ENCODE measurements at places on chromosomes 5 and 9.

GRCh38 chr9:113219186-113219936 is 1.7 kb downstream of the FKBP15 start:
- DNase-seq = no peak

DNA sequence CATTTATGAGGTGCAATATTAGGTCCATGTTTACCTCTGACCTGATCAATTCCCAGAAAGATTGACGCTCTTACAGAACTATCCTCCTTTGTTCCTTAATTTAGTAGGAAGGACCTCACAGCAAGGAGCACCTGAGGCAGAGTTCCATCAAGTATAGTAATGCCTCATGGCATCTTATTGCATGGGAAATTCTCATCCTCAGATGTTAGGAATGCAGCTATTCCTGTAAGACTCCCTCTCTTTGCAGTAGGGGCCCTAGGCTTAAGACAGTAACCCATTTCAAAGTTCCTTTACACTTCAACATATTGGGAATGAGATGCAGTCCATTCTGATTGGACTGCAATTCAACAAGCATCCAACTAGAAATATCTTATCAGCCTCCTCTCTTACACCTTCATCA is 69.8 kb downstream of the SLCO4C1 start:
- no peak for DNase-seq

GRCh38 chr5:77958642-77959330 is 182.6 kb upstream of the TBCA start:
- no peak for DNase-seq

GRCh38 chr5:44568519-44568918 is 179.3 kb upstream of the FGF10 start:
- no peak for DNase-seq

- DNase-seq = no peak
Measured at GRCh38 chr9:722388-722980, 119.0 kb upstream of the DMRT1 start.

GRCh38 chr5:97224112-97224750 is 41.2 kb upstream of the RIOK2 start:
- DNase-seq = peak; percentile 1

- DNase-seq = no peak
Measured at GRCh38 chr5:115306011-115306536, 9.6 kb upstream of the CCDC112 start.

DNA sequence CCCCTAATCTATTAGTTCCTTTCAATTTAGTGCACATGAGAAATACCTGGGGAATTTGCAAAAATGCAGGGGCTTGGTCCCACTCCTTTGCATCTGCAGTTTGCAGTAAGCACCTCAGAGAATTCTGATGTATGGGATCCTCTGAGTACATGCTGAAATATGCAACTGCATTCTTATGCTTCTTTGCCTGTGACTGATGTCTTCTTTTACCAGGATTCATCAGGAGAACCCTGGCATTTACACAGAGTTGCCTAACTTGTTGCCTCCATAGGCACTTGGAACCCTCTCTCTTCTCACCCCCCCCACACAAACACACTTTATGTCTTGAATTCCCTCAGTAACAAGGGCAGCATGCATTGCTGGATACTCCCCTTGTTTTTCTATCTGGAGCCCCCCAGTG is 173.1 kb downstream of the KDM4C start:
- DNase-seq = no peak

- no peak for DNase-seq
Measured at GRCh38 chr9:93415176-93415690, 36.3 kb upstream of the FAM120A start.

DNA sequence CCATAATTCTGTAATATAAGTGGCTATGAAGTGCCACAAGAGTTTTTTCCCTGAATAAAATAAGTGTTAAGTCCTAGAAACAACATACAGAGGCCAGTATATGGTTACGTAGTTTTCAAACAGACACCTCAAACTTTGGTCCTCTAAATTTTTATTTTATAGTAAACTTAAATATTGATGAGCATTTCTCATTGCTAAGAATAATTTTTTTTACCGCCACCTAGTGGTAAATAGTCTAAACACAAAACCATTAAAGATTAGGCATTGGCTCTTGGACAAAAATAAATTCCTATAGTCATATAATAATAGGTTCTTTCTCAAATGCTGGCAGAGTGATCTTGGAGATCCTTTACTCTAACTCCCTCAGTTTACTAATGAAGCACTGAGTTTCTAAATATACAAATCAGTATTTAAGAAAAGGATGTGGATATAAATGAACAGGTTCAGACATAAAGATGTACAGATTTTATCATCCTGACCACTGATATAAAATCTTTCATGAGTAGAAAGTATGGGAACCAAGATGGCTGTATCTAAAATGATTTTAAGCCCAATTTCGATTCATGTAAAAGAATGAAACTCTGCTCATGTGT is 136.2 kb downstream of the FANCC start:
- DNase-seq = no peak

DNA sequence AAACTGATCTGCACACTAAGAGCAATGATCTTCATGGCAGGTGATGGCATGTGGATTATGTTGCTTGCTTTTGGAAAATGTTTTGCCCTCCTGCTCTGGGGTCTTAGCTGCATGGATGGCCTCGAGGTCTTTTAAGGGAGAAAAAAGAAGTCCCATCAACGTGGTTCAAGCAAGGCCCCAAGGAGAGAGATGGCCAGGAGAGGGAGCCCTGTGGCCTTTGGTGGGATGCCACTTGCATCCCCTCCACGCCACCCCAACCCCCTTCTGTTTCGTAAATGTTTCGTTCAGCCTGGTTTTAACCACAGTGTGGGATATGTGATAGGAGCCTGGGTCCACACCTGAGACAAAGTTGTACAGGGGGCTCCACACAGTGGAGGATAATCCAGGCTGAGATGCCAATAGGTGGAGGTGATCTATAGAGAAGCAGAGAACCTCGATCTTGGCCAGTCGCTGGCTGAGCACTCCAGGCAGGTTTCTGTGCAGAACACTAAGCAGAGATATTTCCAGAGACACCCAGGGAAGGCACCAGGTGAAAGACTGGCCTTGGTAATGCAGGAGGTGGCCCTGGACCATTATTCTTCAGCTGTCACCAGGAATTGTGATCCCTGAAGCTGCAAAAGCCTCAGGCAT is 25.8 kb upstream of the FRRS1L start:
- no peak for DNase-seq

DNA sequence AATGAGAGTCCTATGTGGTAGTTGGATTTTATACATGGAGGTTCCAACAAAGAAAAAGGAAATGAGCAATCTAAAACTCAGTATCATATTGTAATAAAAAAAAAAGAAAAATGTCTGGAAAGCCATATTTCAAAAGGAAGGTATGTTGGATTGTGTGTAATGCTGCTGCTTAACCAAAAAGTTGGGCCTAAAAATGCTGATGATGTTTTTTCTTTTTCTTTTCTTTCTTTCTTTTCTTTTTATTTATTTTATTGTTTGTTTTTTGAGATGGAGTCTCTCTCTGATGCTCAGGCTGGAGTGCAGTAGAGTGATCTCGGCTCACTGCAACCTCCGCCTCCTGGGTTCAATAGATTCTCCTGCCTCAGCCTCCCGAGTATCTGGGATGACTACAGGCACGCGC is 1424.0 kb upstream of the CDH6 start:
- no peak for DNase-seq

- no peak for DNase-seq
Measured at GRCh38 chr5:37740331-37741066, 99.3 kb downstream of the GDNF start.

Data from HS-27A (cell line).